Fibroblast of lung (primary cell): ENCODE measurements at places on chromosomes 5 and 9. TPM values are rescaled to one million over a fixed set of nuclear protein-coding genes. Genes with fewer than 3 reads are reported as not detected.

DNA sequence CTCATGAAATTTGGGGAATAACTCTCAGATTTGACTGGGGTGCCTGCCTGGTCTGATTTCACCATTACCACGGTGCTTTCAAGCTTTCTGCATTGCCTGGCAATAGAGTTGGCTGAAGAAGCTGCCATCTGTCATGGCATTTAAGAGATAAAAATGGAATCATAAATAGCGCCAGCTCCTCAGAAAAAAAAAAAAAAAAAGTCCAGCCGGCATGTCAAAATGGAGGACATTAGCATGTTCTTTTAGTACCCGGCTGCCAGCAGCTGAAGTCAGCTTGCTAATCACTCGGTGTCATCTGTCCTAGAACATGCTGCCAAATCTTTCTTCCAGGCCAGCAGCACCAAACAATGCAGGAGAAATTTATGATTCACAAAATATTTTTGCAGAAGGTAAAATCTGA lies 57.7 kb upstream of the CER1 start:
- DNase-seq, result no peak

- DNase-seq, result no peak
Observed at GRCh38 chr5:102895976-102896375, 140.9 kb downstream of the PAM start.

- peak; percentile 19 for DNase-seq
Observed at GRCh38 chr5:79456400-79456799, 57.5 kb downstream of the HOMER1 start.

DNA sequence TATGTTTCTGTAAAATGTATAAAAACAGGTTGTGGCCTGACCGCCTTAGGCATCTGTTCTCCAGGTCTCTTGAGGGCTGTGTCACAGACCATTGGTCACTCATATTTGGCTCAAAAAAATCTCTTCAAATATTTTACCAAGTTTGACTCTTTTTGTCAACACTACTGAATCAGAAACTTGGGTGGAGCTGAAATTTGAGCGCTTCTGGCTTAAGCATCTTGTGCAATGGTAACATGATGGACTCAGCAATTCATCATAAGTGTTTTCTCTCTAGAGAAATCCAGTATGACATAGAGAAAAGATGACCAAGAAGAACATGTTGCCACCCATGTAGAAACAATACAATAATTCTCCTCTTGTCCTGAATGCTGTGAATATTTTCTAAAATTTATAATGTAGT lies 387.9 kb downstream of the MAT2B start:
- peak; percentile 59 for DNase-seq

DNA sequence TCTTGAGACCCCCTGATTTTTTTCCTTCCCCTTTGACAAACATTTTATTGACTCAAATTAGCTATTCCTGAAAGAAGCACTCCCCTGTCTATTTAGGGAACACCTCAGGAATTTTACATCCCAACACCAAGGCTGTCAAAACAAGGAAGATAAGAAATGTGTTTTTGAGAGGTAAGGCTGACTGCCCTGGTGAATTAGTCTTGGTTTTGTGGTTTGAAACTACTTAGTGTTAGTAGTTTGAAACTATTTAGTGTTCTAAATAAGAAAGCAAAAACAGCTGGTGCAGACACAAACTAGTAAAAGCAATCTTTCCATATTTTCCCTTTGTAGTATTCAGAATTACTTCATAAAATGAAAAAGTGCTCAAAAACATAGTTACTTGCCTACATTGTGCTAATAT lies 120.7 kb downstream of the PCSK1 start:
- no peak for DNase-seq

DNA sequence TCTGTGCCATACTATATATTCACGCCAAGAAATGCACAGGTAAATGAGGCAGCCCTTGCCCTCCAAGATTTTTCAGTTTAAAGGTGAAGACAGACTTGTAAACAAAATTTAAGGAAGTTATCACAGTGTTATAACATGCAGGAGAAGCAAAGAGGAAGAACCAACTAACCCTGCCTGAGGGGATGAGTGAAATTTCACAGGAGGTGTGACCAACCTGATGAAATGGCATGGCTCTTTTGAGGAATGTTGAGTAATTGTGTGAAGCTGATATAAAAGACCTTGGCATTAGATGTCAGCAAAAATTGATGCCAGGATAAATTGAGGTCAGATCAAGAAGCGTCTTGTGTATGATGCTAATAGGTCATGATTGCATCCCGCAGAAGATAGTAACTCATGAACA lies 86.5 kb downstream of the HCN1 start:
- DNase-seq, result no peak

DNA sequence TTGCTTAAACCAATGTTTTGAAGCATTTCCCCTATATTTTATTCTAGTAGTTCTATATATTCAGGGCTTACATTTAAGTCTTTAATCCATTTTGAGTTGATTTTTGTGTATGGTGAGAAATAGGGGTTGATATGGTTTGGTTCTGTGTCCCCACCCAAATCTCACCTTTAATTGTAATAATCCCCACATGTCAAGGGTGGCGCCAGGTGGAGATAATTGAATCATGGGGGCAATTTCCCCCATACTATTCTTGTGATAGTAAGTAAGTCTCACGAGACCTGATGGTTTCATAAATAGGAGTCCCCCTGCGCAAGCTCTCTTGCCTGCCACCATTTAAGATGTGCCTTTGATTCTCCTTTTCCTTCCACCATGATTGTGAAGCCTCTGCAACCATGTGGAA lies 92.2 kb upstream of the TBC1D2 start:
- no peak for DNase-seq

- DNase-seq, result no peak
Observed at GRCh38 chr5:171689853-171690417, 95.7 kb upstream of the SMIM23 start.

- peak; percentile 37 for DNase-seq
Observed at GRCh38 chr5:28165096-28165495, 1126.7 kb upstream of the CDH9 start.

Gene SPATA31D3
- not detected in 2 replicates for total RNA-seq

Gene FYB1
- total RNA-seq, result under 0.01 TPM in 1 of 2 replicates, not detected in the other

Gene ACOT12
- total RNA-seq, result 0.26 and 2.0 TPM in 2 replicates

Gene CCDC192
- not detected in 2 replicates for total RNA-seq

Gene TAF1L
- under 0.01 TPM in 2 replicates for total RNA-seq
